NCI-H69 (cell line): ENCODE measurements at places on chromosomes 2 and 18.

GRCh38 chr2:20966061-20966595, 77.7 kb downstream of the APOB start:
- no peak for DNase-seq

DNA sequence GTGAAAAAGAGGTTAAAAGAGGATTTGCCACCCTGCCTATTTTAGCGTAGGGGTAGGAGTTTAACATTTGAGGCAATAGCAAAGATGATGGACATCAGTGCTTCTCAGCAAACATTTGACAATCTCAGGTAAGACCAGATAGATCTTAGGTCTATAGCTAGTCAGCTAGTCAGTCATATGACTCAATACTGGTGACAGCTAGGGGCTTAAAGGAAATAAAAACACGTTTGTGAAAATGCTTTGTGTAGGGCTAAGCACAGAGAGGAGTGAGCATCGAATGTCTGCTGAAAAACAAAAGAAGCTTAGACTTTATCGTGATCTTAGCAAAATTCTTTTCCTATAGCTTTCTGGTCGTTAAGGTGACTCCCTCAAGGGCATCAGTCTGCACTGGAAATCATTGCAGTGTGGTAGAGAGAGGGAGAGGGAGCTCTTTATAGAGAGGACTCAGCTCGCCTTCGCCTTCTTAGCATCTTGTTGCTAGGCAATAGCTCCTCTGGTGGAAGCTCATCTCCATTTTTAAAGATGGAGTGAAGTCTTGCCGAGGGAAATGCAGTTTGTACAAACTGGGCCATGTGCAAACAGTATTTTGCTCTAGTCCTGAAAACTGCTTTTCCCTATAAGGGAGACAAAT, 62.8 kb upstream of the SLC38A11 start:
- DNase-seq: no peak

GRCh38 chr2:239057533-239057932, 209.6 kb downstream of the TWIST2 start:
- DNase-seq: no peak

GRCh38 chr2:132429941-132430573, 13.5 kb downstream of the GPR39 start:
- no peak for DNase-seq

DNA sequence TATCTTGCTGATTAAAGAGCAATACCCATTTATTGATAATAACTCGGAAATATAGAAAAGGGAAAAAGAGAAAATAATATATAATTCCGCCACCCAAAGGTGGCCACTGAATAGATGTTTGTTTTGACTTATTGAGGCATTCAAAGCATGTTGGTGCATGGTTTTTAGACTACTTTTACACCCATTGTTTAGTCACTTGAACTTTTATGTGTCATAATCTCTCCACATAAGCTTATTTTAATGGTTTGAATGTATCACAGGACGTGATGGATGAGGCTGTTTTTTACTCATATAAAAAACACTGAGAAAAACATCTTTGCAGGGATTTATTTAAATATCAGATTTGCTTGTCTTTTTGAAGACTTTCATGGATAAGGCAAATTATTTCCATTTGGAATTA, 120.4 kb downstream of the ACKR3 start:
- DNase-seq: no peak

DNA sequence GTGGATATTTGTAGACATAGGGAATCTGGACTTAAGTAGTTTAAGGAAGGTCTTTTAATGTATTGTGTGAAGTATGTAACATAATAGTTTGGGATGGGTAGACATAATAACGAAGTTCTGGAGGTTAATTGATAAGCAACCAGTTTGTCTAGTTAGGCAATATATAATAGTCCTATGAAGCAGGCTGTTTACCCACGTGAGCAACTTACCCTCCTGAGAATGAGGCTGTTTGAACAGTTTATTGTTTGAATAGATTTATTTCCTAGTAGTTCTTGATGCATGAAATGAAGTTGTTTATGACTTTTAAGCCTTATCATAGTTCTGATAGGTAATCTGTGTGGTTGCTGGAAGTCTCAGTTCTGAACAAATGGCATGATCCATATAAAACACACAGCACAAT, 361.5 kb downstream of the GALNT13 start:
- peak; percentile 41 for DNase-seq

DNA sequence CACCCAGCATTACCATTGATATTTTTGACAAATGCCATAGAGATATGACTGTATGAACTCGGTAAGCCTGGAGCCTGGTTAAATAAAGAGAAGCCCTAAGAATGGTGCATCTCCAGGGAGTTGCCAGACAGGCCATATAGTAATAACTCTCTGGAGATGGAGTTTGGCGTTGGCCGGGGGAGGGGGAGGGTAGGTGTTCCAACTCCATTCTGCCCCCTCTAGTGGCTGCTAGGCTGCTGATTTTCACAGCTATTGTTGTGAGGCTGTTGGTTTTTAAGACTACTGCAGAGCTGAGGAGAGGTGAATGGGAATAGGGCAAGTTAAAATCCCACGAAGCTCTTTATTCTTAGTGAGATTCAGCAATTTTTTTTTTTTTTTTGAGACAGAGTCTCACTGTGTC, 99.9 kb downstream of the GALNT14 start:
- no peak for DNase-seq

DNA sequence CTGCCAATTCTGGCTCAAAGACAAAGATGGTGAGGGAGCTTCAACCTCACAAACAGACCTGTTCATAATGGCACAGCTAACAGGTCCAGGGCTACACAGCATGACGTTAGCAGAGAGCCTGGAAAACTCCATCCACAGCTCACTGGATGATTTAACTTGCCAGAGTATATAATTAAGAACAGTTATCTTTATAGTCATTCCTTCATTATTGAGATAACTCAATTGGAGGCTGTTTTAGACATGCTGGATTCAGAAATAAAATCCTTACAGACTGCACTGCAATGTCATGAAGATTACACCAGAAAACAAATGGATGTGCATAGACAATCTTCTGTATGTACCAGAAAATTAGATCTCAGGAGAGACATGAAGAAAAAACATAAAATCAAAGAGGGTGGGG, 55.1 kb upstream of the LYPD1 start:
- DNase-seq: no peak

DNA sequence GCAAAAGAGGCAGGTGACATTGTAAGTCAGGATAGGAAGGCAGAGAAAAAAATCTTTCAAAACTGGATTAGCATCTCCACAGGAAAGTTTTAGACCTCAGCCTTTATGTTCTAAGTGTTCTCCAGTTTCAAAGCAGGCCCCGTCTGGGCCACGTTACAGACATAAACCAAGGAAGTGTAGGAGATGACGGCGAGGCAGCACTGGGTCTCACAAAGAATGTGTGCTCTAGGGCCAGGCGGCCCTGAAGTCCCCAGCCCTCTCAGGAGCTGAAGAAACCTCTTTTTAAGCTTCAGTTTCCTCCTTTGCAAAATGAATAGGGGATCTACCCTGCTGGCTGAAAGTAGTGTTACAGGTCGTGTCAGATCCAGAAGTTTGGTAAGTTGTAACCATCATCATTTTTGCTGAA, 81.7 kb downstream of the SPRED2 start:
- DNase-seq: no peak

GRCh38 chr2:144510294-144510991, 9.5 kb downstream of the ZEB2 start:
- DNase-seq: no peak

DNA sequence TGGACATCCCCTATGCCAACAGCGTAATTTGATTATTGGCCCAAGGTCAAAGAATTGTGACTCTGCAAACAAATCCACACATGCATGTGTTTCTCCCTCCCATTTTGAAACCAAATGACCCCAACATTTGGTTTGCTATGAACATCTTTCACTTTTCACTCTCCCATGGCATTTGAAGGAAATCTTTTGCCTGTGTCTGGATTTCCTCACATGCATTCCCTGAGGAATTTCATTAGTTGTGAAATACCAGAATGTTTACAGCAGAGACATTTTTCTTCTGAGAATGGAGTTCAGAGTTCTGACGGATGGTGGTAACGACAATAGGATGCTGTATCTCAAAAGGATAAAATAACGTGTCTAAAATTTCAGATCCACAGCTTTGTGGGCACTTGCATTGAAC, 60.3 kb upstream of the LMAN1 start:
- DNase-seq: peak; percentile 99

DNA sequence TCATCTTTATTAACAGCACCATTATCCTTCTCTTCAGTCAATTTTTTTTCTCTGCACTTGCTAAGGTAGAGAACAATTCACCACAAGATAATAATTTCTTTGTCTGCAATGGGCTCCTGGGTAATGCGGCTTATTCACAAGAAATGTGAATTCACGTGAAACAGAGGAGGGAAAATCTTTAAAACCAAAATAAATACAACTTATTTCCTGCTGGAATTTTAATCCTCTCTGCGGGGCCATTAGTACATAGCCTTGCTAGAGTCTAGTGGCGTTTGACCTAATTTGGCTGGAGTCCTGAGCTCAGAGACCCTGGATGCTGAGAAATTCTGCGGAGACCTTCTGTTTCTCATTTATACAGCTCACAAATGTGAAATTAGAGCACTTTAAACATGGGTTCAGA, 319.3 kb upstream of the MMADHC start:
- no peak for DNase-seq

- no peak for DNase-seq
Measured at GRCh38 chr2:62641410-62641843, 64.1 kb upstream of the EHBP1 start.

DNA sequence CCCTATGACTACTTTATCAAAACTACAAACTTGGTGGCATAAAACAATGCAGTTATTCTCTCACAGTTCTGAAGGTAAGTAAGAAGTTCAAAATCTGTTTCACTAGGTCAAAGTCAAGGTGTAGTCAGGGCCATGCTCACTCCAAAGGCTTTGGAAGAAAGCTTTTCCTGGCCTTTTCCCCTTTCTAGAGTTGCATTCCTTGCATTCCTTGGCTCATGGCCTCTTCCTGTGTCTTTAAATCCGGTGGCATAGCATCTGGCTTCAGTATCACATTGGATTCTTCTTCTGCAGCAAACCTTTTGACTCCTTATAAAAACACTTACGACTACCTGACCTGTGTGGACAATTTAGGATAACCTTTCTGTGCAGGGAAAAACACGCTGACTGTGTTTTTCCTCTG, 543.5 kb upstream of the HNMT start:
- DNase-seq: no peak

- DNase-seq: no peak
Measured at GRCh38 chr2:239903803-239904202, 121.3 kb downstream of the NDUFA10 start.

DNA sequence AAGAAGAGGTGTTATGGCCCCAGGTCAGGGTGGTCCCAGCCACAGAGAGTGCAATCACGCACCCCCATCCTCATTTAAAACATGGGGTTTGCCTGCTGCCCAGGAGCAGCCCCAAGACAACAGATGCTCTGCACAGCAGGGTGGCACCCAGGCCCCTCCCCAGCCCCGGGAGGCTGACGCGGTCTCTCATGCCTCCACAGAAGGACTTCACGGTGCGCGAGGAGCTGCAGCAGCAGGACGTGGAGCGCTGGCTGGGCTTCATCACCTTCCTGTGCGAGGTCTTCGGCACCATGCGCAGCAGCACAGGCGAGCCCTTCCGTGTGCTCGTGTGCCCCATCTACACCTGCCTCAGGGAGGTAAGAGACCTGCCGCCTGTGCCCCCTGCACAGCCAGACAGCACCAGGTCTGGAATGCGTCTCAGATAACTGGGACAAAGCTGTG, 133.7 kb downstream of the SMAD7 start:
- DNase-seq: peak; percentile 49

- DNase-seq: no peak
Measured at GRCh38 chr2:47057687-47058002, 97.5 kb downstream of the STPG4 start.

GRCh38 chr18:46630160-46630559, 26.9 kb downstream of the LOXHD1 start:
- DNase-seq: no peak

- DNase-seq: no peak
Measured at GRCh38 chr2:12737738-12738485, 21.2 kb downstream of the TRIB2 start.

DNA sequence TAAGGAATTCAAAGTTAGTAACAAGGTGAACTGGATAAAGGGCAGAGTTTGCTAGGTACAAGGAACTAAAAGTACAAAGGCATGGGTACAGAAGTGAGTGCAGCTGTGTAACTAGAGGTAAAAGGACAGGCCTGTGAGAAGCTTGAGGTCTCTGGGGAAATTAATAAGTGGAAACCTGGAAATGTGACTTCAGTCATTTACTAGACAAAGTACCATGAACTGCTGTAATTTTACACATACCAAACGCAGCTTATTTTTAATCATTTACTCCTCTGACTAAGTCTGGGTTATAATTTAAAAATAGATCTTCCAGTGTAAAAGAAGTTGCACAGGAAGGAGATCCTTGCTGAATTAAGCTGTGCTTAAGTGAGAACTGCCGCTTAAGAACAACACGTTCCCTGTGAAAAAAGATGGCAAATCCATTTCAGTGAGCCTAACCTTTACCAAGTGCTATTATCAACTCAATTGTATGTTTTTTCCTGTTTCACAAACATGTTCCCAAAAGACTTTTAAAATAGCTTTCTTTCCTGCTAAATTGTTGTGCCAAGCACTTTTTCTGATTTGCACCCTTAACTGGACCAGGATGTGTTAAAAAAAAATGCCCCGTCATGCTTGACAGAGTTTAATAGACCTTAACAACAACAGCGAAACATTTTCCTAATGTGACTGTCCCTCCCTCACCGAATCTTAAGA, 44.3 kb downstream of the CALCRL start:
- peak; percentile 5 for DNase-seq

DNA sequence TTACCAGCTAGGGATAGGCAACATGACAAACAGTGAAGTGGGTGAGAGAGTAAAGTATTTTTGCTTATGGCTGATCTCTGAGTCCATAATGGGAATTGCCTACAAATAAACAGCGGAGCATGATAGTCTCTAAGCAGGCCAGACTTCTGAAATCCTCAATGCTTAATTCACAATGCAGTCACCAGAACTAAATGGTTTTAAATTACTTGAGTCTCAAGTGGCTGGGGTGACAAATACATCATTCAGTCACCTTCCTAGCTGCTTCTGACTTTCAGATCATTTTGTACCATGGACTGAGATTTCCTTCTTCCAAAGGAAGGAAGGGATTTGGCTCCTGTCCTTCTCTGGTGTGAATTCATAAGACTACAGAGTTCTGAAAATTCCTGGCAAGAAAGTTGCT, 82.8 kb upstream of the RMP24 start:
- no peak for DNase-seq

- no peak for DNase-seq
Measured at GRCh38 chr18:69590150-69590549, 189.5 kb downstream of the DOK6 start.

- DNase-seq: no peak
Measured at GRCh38 chr2:41998186-41999127, 49.4 kb upstream of the PKDCC start.

DNA sequence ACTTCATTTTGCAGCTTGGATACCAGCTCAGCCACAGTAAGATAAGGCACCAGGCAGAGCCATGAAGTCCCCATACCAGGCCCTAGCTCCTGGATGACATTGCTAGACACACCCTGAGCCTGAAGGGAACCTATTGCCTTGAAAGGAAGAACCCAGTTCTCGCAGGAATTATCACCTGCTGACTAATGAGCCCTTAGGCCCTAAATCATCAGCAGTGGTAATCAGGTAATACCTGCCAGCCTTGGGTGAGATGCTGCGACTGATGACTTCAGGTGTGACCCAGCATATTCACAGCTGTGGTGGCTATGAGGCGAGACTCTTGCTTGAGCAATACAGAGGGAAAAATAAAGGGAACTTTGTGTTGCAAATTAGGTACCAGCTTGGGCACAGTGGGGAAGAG, 24.9 kb downstream of the CLK1 start:
- no peak for DNase-seq

GRCh38 chr18:11784674-11785304, 66.4 kb upstream of the CHMP1B start:
- DNase-seq: no peak
